Cortex of kidney (tissue), 1 donor: ENCODE measurements at places on chromosomes 1 and 21.

DNA sequence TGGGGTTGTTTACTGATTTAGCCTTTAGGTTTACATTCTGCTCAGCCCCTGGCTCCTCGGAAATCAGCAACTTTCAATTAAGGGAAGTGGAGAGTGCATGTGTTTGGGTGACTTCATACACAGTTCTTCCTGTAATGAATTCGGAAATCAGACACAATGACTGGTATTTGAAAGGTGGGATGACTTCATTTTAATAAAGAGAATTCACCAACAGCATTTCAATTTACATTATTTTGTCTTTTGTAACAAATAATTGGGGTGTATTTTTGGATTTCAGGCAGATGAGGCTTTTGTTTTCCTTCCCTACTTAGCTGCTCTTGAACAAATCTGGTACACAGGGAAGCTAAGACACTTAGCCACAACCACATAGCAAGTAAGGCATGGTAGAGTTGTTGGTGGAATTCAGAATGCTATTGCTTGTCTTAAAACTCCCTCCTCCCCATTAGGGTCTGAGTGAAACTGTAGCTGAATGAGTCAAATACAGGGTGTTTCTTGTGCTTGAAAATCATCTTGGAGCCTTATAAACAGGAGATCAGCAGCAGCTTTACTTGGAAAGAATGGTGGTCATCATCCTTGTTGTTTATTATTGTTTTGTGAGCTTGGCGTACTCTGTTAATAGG lies 917 bp downstream of the STX12 start:
- DNase-seq: no peak

DNA sequence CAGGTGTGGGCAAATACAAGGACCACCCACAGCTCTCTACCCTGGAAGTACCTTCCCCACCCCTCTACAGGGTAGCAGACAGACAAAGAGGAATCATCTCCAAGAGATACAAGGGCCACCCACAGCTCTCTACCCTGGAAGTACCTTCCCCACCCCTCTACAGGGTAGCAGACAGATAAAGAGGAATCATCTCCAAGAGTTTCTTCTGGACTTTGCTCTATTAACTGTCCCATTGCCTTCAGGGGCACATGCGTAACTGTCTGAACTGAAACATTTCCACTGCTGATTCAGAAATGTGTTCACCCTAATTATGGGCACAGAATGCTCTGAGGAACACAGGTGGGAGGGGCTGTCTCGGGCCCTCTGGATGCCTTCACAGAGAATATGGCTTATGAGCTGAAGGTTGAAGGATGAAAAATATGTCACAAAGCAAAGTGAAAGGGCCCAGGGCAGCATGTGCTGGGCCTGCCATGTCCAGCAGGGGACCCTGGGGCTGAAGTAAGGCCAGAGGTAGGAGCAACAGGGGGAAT lies 43.9 kb downstream of the ZNF281 start:
- DNase-seq: no peak

DNA sequence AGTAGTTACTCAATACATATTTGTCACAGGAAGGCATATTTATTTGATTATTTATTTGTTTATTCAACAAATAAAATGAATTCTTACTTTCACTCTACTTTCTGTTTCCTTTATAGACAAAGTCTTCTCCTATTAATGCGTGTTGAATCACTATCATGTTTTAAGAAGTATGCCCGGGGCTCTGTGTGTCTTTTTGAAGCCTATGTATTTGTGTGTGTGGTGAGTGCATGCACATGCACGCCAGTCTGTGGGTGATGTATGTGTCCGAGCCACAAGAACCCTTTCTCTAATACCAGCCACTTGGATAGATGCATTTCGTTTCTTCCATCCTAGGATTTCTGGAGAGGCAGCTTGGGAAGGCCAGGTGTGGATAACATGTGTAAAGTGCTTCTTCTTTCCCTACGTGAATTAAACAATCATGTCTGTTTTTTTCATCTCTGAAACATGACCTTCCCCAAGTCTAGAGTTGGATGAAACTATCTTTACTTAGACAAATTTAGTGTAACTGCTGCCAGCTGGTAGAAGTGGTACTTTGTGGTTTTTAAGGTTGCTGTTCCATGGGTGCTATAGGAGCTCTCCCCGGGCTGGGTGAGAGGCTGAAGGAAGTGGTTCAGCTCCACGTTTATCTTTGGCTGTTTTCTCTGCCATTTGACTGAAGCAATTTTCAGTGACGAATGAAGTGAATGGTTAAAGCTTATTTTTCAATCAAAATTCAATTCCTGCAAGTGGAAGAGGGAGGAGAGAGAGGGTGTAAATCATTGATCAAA lies 46.8 kb upstream of the PPM1J start:
- no peak for DNase-seq

DNA sequence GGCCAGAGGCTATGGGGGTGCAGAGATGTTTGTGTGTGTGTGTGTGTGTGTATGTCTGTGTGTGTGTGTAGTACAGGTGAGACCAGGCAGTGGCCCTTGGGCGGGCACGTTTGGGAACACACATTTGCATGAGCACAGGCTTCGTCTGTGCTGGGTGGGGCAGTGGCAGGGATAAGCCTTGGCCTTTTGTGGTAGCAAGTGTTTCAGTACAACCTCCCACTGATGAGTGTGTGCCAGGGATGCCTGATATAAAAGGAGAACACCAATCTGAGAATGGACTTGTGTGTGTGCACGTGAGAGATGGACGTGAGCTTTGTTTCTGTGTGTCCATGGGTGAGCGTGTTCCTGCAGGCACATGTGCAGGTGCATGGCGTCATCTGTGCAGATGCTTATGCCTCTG lies 3.0 kb downstream of the NTRK1 start:
- DNase-seq: no peak

DNA sequence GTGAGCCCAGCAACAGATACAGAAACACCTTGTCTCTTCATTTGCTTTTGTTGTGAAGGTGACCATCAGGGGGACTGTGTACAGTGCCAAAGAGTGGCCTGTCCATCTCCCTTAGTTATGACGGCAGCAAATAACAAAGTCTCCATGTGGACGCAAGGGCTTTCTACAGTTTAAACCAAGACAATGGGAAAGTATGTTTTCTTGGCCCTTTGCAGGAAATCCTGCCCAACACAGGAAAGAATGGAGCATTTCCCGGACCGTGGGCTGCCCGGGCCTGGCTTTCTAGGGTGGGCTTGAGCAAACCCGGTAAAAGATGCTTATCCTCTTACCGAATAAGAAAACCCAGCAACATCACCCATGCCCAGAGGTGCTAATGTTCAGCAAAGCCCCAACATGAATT lies 87.3 kb downstream of the ZBTB18 start:
- no peak for DNase-seq

GRCh38 chr1:25204797-25205480 lies 27.4 kb downstream of the SYF2 start:
- no peak for DNase-seq
